ENCODE measurements at places on chromosomes 16 and 17.

DNA sequence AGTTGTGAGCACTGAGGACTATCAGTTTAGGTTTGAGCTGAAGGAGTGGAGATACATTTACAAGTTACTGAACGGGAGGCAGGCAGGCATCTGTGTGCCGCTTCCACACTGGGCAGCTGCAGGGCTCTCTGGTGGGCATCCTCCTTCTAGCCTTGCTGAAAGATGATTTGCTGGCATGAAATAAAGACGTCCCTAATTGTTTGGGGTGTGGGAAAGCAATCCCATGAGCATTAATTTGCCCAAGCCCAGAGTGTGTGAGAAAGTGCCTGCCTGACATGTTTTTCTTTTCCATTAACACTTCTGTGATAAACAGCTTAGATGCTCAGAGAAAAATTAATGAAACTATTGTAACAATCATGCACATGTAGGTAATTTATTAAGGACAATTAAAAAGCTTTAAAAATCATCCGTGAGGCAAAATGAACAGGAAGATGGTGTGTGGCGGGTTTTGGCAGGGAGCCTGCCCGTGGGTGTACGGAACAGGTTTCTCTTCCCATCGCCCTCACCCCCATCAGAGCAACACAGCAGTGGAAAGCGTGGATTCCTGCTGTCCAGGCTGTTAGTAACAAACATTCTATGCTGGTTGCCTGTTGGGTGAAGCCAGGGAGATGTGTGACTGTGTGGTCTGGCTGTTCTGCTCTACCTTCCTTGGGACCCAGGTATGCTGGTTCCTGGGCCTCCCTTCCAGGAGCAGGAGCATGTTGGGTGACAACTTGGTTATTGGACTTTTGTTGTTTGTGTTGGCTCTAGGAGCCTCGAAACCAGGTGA lies 191.9 kb downstream of the MSI2 start:
- DNase-seq: no peak

- no peak for DNase-seq
Observed at GRCh38 chr16:64051824-64052223, 1070.0 kb downstream of the CDH11 start.

DNA sequence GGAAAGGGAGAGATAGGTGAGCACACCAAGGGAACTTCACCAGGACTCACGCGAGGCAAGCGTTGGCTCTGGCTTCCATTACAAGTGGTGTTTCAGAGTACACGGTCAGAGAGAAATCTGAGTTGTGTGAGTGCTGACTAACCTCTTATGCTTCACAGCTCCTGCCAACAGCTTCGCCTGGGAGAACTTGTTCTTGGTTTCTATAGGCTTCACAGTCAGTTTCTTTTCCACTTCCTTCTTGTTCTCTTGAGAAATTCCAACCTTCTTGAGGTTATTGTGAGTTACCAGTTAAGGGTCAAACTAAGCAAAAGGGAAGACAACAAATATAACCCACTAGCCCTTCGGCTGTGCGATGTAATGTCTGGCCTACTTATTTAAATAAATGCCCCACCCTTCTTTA lies 18.9 kb downstream of the PSME3IP1 start:
- DNase-seq: no peak

DNA sequence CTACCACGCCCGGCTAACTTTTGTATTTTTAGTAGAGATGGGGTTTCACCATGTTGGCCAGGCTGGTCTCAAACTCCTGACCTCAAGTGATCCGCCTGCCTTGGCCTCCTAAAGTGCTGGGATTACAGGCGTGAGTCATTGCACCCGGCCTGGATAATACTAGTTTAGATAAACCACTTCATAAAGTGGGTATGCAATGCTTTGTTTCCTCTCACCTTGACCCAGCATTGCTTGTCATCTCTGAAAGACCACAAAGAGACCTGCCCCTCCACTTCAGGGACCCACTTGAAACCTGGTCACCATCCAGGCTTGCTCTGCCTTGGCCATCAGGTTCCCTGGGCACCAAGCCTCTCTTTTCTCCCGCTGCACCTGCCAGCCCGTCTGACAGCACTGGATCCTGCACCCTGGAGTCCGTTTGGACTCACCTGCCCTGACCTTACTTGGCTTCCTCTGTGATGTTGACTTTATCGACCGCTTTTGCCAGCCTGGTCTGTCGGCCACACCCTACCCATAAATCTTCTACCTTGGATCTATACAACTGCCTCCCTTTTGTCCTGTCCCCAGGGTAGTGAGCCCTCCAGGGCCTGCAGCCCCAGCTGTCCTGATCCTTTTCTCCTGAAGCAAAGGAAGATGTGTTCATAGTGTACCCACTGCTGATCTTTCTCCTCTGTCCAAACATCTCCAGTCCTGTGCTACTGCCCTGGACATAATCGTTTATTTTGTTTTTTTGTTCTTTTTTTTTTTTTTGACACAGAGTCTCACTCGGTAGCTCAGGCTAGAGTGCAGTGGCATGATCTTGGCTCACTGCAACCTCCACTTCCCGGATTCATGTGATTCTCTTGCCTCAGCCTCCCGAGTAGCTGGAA lies 12.7 kb upstream of the ZG16 start:
- no peak for DNase-seq

- DNase-seq: no peak
Observed at GRCh38 chr16:56946767-56947603, 14.8 kb upstream of the CETP start.

DNA sequence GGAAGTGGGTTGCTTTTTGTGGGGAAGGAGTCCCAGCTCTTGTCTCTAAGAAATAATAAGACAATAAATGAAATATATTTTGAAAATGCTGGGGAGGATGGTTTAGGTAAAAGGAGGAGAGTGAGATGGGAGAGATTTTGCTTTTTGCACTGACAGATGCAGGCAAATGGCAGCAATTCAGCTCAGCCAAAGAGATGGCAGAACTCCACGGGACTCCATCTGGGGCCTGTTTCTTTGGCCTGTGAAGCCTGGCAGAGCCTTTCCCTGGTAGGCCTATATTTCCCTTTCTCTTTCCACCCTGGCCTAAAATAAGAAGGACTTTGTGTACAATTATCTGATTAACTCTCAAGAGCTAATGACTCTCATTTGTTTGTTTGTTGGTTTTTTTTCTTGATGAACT lies 1525.1 kb downstream of the CDH11 start:
- DNase-seq: no peak

DNA sequence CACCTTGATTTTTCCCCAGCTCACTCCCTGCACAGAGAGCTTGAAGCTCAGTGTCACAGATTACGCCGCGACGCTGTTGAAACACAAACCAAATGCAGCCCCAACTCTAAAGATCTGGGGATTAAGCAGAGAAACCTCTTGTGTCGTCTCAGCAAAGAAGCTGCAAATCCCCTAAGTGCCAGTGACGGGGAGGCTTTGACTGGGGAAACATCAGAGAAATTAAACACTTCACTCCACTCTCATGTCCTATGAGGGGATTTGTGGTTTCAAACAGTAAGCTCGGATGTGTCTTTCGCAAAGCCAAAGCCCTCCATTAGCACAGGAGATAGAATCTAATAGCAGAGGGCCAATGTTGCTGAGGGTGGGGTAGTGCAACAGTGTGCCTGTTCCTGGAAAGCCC lies 233.7 kb downstream of the HS3ST4 start:
- DNase-seq: no peak

- no peak for DNase-seq
Observed at GRCh38 chr16:12601290-12601900, 202.3 kb downstream of the CPPED1 start.

GRCh38 chr17:15649861-15650421 lies 30.4 kb upstream of the FBXW10B start:
- no peak for DNase-seq

DNA sequence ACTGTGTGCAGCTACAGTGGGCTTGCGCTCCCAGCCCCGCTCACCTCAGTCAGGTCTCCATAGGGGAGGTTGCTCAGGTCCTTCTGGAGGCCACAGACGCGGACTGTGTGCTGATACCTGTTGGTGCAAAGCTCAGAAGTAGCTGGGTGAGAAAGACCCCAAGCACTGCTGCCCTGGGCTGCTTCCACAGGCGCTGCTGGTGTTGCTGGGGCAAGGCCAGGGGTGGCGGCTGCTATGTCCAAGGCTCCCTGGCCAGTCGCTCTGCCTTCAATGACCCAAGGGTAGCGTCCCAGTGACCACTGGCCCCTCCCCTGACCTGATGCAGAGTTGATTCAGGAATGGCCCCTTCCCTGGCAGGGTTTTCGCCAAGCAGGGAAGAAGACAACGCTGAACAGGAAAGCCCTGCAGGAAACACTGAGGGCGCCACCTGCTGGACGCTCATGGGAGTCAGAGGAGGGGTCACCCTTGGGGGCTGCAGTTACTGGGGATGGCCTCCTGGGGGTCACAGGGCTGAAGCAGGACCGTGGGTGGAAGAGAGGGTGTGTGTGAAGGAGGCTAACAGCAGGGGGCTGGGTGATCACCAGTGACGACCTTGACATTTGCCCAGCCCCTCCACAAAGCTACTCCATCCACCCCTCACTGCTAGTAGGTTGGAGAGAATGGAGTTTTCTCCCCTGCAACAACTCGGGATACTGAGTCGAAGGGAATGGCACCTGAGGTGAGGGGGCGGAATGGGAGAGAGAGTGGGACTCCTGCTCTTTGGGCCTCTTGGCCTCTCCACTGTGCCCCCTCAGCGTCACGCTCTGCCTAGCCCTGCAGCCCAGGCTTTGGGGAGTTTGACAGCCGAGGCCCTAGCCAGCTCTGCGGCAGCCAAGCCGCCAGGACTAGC lies 38.3 kb downstream of the ABCC12 start:
- DNase-seq: peak; percentile 80

DNA sequence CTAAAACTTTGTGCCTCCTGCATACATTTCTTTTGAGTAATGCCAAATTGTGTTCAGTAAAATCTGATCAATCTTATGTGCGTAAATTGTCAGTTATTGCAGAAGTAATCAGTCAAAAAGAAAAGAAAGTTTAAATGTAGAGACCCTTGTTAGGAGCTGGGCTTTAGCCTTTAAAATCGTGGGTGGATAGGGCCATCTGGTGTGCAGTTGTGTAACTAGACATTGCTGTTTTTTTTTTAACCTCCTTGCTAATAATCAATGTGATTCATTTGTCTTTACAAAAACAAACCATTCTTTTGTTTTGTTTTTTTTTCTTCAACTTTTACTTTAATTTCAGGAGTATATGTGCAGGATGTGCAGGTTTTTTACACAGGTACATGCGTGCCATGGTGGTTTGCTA lies 5.3 kb upstream of the WWOX start:
- no peak for DNase-seq

DNA sequence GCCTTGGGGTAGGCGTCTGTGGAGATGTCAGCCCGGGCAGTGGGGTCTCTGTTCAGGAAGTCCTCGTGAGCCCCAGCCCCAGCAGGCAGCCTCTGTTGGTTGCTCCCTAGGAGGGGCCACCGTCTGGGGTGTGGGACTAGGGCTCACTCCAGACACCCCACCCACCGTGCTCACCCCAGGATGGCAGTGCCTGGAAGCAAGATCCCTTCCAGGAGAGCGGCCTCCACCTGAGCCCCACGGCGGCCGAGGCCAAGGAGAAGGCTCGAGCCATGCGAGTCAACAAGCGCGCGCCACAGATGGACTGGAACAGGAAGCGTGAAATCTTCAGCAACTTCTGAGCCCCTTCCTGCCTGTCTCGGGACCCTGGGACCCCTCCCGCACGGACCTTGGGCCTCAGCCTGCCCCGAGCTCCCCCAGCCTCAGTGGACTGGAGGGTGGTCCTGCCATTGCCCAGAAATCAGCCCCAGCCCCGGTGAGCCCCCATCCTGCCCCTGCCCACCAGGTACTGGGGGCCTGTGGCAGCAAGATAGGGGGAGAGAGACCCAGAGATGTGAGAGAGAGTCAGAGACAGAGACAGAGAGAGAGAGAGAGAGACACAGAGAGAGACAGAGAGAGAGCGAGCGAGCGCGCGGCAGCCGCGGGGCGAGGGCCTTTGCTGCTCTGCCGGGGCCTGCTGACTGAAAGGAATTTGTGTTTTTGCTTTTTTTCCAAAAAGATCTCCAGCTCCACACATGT lies 9.8 kb downstream of the NTHL1 start:
- DNase-seq: no peak

DNA sequence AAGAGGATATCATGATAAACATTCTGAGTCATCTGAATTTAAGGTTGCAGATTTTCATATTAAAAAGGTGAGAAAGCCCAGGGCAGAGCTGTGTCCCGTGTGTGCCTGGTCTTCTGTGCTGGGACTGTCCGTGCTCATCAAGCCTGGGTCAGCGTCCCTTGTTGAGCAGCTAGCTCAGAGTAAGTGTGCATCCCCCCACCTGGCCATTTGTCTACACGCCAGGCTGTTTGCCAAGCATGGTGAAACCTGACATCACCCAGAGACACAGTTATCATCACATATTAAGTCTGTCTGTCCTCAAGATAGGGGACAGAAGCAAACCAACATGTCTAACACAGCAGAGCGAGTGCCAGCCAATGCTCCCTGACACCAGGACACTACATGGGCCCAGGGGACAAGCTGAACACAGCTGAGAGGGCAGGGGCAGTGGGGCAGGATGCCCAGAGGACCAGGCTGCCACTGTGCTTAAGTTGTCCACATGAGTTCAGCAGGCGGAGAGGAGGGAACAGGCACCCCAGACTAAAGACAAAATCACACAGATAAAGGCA lies 57.9 kb upstream of the CNEP1R1 start:
- DNase-seq: no peak

DNA sequence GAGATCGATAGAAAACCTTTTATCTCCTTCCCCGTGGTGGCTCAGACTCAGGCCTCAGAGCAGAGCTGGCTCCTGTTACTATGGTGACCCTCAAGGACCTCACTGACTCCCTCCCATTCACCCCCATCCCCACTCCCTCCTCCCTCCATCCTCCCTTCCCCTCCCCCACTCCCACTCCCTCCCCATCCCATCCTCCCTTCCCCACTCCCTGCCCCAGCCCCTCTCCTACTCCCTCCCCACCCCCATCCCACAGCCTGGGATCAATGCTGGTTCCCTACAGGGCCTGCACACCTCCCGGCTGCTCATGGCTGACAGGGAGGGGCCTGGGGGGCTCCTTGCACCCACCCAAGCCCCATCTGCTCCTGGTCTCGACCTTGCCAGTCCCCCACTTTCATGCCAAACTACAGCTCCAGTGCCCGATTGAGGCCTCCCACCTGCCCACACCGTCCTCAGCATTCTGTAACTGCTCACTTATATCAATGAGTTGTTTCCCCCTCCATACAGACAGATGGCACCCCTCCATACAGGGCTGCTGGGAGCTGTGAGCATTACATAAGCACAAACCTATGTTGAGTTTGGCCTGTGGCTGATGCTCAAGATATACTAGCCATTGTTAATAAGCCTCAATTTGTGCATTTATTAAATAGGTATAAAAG lies 11.6 kb upstream of the RAI1 start:
- no peak for DNase-seq

DNA sequence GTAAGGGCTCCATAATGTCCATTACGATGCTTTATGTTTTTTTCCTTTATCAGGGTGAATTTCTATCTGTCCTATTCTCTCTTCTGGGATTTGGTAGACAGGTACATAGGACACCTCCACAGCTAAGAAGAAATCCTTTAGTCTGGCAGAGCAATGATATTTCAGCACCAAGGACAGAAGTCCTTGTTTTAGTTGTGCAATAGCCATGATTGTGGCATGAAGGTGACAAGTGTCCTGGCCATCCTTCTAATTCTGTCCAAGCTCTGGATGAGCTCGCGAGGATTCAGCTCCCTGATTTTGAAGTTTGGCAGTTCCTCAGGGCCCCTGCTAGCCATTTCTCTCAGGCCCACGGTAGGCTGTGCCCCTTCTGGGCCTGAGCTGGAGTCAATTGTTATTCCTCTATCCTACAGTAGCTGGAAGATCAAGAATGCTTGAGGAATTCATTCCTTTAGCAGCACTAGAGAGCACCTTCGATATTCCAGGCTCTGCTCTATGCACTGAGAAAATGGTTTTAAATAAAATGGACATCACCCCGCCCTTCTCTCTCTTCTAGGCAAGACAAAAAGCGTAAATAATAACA lies 320.8 kb downstream of the XYLT1 start:
- DNase-seq: no peak

Data from GM13977 (cell line).